ENCODE measurements at places on chromosomes 11 and 22.

DNA sequence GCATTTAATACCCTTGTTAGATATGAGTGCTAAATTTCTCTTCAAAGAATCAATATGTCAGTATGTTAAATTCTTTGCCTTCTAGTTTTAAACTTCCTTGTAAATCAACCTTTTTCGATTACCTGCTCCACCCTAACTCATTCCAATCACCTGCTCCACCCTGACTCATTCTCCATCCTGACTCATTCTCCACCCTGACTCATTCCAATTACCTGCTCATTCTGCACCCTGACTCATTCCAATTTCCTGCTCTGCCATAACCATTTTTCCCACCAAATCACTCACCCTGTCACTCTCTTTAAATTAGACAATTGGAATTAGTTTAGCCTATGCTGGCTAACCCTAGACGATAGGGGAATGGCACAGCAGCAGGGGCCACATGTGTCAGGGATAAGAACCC, 519.5 kb upstream of the LRRC4C start:
- DNase-seq, result no peak

DNA sequence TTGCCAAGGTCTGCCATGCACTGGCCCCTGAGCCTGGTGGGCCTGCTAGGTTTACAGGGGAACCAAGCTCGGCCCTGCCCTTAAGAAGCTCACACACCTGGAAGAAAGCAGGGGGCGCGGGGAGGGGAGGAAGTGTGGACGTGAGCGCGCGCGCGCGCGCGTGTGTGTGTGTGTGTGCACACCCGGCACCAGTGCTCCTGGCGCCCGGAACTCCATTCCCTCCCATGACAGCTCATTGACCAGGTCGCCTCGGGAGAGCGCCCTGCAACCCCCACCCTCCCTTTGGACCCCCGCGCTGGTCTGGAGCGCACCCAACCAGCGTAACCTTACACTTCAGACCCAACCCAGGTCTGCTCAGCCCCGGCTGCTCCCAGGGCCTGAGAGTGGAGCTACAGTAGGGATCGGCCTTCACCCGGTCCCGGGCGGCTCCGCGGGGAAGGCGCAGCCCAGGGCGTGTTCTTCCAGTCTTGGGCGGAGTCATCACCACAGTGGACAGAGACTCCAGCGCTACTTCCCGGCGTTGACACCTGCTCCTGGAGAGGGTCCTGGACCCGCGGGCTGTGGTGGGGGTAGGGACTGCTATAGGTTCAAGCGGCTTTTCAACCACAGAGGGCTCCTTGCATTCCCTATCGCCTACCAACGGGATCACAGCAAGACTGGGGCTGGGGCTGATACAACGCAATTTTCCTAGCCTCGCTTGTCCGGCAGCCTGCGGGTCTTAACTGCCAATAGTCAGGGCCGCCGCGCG, 1.5 kb downstream of the GALNT18 start:
- no peak for DNase-seq

DNA sequence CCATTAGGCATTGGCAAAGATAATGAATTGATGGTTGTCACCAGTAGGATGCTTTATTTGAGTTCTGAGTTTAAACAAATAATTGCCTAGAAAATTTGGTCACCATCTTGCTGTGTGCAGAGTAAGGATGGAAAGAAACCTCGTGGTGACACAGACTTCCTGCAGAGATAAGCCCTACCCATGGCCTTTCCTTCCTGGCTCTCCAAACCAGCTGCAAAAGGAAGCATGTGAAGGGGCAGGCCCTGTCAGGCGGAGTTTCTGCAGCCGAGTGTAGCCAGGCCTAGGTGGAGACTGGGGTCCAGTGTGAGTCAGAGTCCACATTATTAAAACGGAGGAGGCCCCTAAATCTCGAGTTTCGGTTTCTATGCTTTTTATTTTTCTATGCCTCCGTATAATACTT, 83.1 kb upstream of the ADSL start:
- DNase-seq, result no peak

DNA sequence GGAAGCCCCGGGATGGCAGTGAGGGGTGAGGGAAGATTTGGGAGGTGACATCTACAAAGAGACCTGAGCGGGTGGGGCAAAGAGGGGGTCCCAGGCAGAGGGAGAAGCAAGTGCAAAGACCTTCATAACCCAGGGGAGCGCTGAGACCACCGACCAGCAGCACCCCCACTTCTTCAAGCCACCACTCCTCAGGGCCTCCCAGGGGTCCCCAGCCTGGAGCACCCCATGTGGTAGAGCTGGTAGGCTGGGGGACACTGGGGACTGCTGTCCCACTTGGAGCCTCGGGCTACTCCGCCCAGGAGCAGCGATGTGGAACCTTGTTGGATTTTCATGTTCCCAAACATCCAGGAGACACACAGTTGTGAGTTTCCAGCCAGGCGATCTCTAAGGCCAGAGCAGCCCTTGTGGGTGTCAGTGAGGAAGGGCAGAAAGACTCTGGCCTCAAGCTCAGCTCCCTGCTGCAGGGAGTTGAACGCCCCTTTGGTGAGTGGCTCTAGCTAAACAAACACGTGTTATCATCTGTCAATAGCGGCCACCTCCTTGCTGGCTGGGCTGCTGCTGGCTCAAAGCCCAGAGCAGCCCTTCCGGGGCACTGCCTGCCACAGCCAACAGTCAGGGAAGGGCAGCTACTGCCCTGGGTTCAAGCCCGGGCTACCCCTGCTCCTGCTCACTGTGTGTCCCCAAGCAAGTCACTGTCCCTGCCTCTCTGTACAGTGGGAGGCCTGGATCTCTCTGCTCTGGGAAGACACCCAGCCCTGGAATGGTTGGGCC, 25.7 kb upstream of the CHKA start:
- DNase-seq, result no peak

All from activated CD4-positive, alpha-beta T cell treated with anti-CD3 and anti-CD28 coated beads, Interleukin-2, amount 50 U/mL, for 24 hours (primary cell).